ENCODE measurements at places on chromosomes 12 and 14.

DNA sequence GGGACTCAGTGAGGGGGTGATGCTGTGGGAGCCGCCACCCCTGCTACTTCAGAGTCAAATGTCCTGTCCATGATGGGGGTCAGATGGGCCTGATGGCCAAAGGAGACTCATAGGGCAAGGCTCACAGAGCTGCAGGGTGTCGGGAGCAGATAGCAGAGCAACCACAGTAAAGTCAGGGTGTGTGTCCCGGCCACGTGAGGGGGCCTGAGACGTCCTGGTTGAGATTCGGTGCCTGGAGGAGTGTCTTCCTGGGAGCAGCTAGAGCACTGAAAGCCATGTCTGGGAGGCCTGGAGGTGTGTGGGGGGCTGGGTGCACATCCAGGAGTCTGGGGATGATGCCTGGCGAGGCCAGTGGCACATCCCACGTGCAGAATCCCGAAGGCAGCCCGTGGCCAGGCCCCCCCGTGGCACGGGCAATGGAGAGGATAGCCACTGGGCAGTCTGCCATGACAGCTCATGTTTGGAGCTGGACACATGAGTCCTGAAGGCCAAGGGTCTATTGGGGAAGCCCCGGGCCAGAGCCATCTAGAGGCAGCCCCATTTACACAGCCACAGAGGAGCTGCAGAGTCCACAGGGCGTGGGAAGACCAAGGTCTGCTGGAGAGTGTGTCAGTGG lies 308.0 kb upstream of the SFSWAP start:
- DNase-seq = no peak

DNA sequence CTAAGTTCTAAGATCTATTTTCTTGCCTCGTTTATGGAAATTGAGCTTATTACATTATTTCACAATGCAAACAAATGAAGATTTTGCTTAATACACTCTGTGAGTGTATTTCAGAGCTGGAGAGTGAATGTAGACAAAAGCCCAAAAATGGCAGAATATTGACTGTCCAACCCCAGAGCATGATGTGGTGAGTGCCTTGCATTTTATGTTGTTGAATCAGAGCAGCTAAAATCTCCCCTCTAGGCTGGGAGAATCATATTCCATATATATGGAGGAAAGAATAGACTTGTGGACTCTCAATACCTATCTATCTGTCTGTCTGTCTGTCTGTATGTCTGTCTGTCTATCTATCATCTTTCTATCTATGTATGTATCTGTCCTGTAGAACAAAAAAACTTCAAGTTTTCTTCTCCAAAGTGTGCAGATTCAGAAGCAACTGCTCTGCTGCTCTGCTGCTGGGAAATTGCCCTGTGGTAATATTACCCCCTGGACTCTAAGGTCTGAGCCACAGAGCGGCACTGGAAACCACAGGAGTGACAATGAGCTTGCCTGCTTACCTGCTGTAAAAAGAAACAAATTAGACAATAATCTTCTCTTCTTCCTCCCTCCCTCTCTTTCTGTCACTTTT lies 209.4 kb upstream of the PRICKLE1 start:
- DNase-seq = no peak

DNA sequence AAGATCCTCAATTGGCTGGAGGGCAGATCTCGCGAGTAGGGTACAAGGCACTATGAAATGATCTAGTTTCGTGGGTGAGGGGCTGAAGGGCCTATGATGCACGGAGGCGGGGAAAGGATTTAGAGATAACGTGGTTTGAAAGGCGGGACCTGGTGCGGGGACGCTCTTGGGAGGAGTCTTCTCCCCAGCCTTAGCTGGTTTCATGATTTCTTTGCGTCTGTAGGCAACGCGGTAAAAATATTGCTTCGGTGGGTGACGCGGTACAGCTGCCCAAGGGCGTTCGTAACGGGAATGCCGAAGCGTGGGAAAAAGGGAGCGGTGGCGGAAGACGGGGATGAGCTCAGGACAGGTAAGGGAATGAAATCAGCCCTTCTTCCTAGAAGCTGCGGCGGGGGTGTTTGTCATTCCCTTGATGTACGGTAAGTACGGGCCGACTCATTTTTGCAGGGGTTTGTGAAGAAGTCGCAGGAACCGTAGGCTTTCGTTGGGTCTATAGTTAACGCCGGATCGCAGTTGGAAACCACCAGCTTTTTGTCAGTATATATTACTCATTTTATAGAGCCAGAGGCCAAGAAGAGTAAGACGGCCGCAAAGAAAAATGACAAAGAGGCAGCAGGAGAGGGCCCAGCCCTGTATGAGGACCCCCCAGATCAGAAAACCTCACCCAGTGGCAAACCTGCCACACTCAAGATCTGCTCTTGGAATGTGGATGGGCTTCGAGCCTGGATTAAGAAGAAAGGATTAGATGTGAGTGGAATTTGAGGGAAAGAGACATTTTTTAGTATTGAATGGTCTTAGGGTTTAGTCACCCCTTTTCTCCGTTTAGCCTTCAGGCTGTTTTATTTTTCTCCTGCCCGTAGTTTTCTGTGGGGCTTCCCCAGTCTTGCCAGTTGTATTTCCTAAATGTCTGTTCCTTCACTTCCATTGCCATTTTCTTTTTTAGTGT lies 602 bp downstream of the APEX1 start:
- DNase-seq = no peak

GRCh38 chr12:112303004-112303403 lies 79.2 kb downstream of the HECTD4 start:
- no peak for DNase-seq

GRCh38 chr12:107356266-107356936 lies 263.1 kb upstream of the CRY1 start:
- DNase-seq = no peak

DNA sequence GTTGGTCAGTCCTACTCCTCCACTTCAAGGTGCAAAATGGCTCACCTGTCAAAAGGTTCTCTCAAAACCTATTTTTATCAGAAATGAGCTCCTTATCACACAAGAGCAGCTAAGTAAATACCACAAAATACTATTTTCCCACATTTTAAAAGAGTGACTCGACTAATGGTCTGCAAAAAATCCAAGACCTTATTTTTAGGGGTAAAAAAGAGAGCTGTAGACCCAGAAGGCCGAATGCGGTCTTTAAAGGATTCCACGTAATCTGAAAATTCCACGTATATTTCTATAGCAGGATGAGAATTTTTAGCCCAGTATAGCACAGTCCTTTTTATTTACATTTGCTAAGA lies 3.8 kb downstream of the C14orf93 start:
- no peak for DNase-seq

DNA sequence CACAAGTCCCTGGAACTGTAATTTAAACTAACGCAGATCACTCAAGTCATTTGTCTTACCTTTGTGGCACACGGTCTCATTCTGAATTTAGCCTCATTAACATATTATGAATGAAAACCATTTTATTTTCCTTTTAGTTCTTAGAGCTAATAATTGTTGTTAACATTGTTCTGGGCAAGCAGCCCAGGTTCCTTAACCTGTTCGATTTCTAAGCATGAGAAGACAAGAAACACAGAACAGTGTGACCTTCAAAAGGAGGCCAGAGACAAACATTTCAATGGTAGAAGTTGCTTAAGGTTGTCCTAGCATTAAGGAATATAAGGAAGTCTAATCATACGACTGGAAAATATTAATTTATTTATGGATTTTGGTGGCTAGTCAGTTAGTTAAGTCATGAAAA lies 35.2 kb downstream of the PIWIL1 start:
- DNase-seq = no peak

- no peak for DNase-seq
Observed at GRCh38 chr12:11969437-11970154, 101.1 kb upstream of the BCL2L14 start.

GRCh38 chr12:47783024-47783755 lies 10.2 kb downstream of the SLC48A1 start:
- no peak for DNase-seq

DNA sequence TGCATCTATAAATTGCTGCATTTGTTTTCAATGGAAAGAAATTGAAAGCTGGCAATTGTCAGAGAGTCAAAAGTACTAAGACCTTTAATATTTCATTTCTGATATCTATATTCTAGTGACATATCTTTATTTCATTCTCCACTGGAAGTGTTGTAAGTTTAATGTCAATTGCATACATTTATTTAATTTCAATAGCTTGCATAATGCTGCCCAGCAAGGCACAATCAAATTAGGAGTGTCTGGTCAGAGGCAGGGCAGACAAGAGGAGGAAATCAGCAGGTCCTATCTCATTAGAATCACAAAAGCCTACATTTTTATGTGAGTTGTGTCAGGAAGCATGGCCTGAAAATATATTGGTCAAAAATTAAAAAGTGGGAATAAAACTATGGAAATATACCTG lies 112.9 kb downstream of the TMEM132D start:
- no peak for DNase-seq

DNA sequence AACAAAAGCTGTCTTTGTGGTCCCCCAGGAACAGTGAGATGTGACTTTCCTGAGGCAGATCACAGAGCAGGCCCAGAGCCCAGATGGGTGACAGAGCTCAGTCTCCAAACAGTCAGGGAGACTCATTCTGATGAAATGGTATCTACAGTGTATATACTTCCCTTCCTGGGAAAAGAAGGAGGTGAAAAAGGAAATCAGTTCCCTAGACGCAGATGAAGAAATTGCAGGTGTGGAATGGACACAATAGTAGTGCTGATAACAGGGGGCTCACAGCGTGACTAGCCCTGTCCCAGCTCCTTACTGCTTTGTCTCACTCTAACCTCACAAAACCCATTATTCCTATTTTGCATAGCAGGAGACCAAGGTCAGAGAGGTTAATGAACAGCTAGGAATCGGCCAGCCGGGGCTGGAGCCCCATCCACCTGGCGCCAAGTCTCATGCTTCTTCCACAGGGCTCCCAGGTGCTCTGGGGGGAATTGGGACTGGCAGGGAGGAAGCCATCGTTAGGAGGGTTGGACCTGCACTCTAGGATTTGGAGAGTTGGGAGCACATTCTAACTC lies 11.9 kb downstream of the KCNH3 start:
- no peak for DNase-seq

- DNase-seq = no peak
Observed at GRCh38 chr12:119649202-119649808, 18.6 kb upstream of the PRKAB1 start.

- no peak for DNase-seq
Observed at GRCh38 chr14:61406675-61407074, 85.3 kb downstream of the PRKCH start.

GRCh38 chr12:53097564-53098353 lies at the start of gene IGFBP6:
Gene IGFBP6, plus strand, starts transcription at chr12:53097667. Its CDS starts 51 bp downstream, at chr12:53097718.
- no peak for DNase-seq

GRCh38 chr12:123094349-123095077 lies 56.4 kb downstream of the PITPNM2 start:
- no peak for DNase-seq

GRCh38 chr12:4615667-4616066 lies 33.2 kb downstream of the AKAP3 start:
- DNase-seq = no peak

GRCh38 chr14:51818748-51819380 lies 41.5 kb upstream of the GNG2 start:
- no peak for DNase-seq

GRCh38 chr12:54598970-54599369 lies 10.5 kb upstream of the PPP1R1A start:
- DNase-seq = no peak

DNA sequence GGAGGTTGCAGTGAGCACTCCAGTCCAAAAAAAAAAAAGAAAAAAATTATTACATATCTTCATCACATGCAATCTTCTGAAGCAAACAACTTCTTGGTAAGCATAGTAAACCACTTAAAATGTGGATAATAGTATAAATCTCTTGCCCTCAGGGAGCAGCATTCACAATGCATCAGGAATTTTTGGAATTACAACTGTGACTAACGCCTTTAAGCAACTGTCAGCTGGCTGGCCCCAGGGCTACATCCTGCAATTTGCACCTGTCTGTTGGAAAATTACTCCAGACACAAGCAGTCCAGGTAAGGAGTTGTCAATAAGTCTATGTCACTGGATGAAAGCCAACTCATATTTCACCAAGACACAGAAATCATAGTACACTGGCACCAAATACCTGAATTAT lies 5.5 kb upstream of the SLC7A7 start:
- DNase-seq = no peak

GRCh38 chr14:79525416-79525815 lies 685.9 kb downstream of the DIO2 start:
- DNase-seq = no peak

- DNase-seq = no peak
Observed at GRCh38 chr12:51192284-51192671, 19.3 kb upstream of the TFCP2 start.

DNA sequence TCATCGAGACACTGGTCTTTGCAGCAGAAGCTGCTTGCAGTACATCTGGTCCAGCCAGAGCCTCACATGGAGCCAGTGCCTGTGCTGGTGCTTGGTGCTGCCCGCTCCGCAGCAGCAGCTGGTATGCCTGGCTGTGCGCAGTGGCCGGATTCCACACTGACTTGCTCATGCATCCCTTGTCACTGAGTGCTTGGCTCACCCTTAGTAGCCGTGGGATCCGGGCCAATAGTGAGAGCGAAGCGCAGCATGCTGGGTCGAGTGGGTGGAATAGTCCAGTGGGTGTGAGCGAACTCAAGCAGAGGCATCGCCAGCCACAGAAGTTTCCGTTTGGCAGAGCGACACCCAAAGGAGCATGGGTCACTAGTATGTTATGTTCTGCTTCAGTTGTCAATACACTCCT lies 10.1 kb upstream of the FBXO33 start:
- no peak for DNase-seq

GRCh38 chr12:110813285-110813684 lies 33.5 kb upstream of the CCDC63 start:
- no peak for DNase-seq

DNA sequence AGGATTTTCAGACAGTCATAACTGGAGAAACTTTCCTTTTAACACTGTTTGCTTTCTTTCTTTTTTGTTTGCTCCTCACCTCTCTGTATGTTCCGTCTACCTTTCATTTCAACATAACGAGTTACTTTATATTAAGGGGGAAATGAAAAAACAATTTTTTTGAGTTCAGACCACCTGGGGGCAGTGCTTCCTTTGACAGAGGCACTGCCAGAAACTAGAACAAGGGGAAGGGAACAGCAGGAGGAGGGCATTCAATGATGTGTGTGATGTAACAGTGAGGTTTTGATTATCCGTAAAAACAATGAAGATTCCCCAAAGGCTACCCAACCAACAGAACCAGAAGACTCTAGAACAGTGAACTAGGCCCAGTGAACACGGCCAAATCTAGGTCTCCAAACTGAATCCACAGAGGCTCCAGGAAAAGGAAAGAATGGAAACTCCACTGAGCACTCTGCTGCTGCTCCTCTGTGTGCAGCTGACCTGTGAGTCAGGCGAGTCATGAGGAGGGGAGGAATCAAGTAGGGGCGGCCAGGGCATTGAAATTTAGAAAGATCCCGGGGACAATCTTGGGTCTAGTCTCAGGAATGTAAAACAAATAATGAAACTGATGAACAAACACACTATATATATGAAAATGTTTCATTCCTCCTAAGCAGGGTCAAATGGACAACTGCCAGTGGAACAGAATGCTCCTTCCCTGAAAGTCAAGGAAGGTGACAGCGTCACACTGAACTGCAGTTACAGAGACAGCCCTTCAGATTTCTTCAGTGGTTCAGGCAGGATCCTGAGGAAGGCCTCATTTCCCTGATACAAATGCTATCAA lies 323.5 kb downstream of the DAD1 start:
- no peak for DNase-seq

DNA sequence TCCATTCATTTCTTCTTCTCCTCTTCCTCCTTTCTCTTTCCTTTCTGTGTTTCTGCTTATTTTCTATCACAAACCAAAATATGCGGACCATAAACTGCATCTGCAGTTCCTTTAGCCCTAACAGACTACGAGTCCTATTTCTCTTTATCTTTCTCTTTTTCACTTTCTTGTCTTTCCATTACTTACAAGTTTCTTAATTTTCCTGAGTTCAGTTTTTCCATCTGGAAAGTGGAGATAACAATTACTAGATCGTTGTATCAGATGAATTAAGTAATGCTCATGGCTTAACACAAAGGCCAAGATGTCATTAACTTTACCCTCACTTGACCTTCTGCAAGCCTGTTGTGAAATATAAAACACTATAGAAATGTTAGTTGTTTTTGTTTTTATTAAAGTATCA lies 983 bp upstream of the COPS7A start:
- no peak for DNase-seq
